Inflammatory macrophage treated with lipopolysaccharide for 1 hour (primary cell): ENCODE measurements at places on chromosomes 5 and 9.

DNA sequence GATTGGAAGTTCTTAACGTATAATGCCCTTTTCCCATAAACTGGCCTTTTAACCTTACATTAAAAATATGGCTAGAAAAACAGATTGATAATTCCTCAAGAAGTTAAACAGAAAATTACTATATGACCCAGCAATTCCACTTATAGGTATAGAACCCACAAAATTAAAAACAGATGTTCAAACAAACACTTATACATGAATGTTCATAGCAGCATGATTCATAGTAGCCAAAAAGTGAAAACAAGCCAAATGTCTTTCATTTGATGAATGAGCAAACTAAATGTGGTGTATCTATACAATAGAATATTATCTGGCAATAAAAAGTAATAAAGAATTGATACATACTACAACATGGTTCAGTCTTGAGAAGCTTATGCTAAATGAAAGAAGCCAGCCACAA is 35.5 kb downstream of the POU5F2 start:
- no peak for DNase-seq

GRCh38 chr9:89606049-89606623 is 1.3 kb downstream of the GADD45G start:
- peak; percentile 58 for DNase-seq

- no peak for DNase-seq
These were observed 4.7 kb downstream of the C5orf46 start for GRCh38 chr5:147901599-147902039.

DNA sequence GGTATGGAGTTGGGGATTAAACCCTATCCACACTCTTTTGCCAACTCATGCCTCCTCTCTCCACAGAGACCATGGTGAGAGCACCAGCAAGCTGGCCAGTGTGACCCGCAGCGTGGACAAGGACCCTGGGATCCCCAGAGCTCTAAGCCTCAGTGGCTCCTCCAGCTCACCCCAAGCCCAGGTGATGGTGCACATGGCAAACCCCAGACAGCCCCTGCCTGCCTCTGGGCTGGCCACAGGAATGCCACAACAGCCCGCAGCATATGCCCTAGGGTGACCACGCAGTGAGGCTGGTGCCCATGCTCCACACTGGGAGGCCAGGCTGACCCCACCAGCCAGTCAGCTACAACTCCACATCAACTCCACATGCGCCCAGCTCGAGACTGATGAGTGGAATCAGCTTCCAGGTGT is 11.5 kb upstream of the CARD19 start:
- DNase-seq, result no peak

GRCh38 chr9:87370049-87370685 is 127.5 kb upstream of the DAPK1 start:
- DNase-seq, result no peak

DNA sequence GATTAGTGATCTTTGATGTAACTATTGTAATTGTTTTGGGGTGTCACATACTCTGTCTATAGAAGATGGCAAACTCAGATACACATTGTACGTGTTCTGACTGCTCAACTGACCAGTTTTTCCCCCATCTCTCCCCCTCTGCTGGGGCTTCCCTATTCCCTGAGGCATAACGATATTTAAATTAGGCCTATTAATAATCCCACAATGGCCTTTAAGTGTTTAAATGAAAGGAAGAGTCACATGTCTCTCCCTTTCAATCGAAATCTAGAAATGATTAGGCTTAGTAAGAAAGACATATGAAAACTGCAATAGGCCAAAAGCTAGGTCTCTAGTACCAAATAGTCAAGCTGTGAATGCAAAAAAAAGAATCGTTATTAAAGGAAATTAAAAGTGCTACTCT is 265.6 kb downstream of the TMEM232 start:
- DNase-seq, result no peak

- no peak for DNase-seq
These were observed 124.1 kb upstream of the OTULINL start for GRCh38 chr5:14457476-14457875.
